Hematopoietic multipotent progenitor cell treated with erythropoietin and hydrocortisone succinate and interleukin-3 and kit ligand, for 8 days (in vitro differentiated cells): ENCODE measurements at places on chromosomes 2 and 18.

DNA sequence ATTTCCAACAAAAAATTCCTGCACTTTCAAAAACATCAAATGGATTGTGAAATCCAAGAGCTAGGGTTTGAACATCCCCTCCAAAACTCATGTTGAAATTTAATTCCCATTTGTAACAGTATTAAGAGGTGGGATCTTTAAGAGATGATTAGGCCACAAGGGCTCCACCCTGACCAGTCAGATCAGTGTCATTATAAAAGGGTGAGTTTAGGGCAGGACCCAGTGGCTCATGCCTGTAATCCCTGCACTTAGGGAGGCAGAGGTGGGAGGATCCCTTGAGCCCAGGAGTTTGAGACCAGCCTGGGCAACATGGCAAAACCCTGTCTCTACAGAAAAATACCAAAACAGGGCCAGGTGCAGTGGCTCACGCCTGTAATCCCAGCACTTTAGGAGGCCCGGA is 8.9 kb downstream of the GTF3C2 start:
- no peak for DNase-seq

GRCh38 chr2:129504646-129505045 is 474.8 kb upstream of the RAB6C start:
- no peak for DNase-seq

GRCh38 chr2:74831693-74832530 is 2.0 kb upstream of the HK2 start:
- DNase-seq: peak; percentile 27

- DNase-seq: no peak
These were observed 66.5 kb downstream of the SMAD7 start for GRCh38 chr18:48884306-48884705.

GRCh38 chr2:43402002-43402401 is 175.6 kb upstream of the ZFP36L2 start:
- no peak for DNase-seq

DNA sequence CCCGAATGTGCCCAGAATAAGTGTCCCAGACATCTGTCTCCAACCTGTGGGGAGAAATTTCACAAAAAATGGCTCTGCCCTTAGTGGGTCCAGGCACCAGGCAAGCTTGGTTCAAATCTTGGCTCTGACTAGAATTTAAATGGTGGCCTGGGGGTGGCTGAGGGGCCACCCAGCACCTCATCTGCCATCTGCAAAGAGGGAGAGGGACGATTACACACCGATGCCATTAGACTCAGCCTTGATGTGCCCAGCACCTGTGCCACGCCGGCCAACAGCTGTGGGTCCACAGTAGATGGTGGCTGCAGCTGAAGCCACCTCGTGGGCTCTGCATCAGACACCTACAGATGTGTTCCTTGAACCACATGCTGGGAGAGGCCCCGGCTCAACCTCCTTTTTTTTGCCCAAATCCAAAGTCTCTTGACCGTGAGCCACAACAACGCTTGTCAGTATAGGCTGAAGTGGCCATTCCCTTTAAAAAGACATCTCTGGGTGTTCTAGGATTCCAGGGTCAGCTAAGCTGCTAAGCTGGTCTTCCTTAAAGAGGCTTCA is 222.0 kb upstream of the RAB6C start:
- DNase-seq: no peak
